Astrocyte of the hippocampus (primary cell): ENCODE measurements at places on chromosomes 1 and 21.

- no peak for DNase-seq
Observed at GRCh38 chr1:205980237-205980870, 22.8 kb downstream of the RAB7B start.

GRCh38 chr1:105204836-105205371 lies 1455.2 kb downstream of the AMY1C start:
- DNase-seq, result no peak

DNA sequence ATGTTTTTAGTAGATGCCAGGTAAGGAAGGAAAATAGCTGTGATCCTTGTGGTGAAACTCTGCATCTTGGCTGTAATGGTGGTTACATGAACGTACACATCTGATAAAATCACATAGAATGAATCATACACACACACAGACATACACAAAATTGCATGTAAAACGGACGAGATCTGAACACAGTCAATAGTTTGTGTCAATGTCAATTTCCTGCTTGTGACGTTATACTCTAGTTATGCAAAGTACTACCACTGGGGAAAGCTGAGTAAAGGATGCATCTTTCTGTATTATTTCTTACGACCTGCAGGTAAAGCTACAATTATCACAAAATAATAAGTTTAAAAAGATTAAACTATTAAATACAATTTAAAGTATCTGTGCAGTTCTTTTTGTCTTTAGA lies 493.7 kb upstream of the ZP4 start:
- no peak for DNase-seq

- no peak for DNase-seq
Observed at GRCh38 chr1:246068217-246068512, 438.9 kb downstream of the SMYD3 start.

GRCh38 chr1:79089946-79090345 lies 83.4 kb upstream of the ADGRL4 start:
- no peak for DNase-seq

GRCh38 chr1:31434101-31434871 lies 21.3 kb downstream of the SERINC2 start:
- no peak for DNase-seq

GRCh38 chr1:159803956-159804689 lies 2.0 kb downstream of the FCRL6 start:
- DNase-seq, result no peak
